ENCODE measurements at places on chromosomes 7 and 10.

DNA sequence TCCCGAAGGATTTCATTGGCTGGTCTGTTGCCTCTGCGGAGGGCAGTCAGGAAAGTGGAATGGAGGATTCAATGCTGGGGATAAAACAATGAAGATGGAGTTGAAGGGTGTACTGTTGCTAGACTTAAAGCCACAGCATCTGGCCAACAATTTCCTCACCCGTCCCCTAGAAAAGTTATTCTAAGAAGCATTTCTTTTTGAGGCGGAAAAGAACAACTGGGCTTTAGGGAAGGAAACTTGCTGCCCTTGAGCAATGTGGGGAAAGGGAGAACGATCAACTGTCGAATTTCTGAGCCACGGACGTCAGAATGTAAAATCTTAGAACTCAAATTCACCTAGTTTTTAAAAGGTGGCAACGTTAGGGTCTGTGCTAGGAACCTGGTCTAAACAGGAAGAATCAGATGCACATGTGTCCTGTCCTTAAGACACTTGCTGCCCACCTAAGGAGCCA lies 664 bp downstream of the FMC1 start:
- DNase-seq, result no peak

DNA sequence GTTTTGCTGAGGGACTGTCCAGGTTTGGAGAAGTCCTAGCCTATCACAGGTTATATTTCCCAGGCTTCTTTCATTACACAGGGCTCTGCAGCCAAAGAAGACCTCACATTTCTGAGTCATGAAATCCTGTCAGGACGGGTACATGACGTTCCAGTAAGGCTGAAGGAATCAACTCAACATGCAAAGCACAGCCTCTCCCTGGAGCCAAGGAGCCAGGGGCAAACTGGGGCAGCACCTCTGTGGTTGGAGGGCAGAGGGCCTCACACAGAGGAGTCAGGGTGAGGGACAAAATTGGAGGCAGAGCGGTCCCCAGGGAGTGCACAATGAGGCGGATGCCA lies 116.3 kb upstream of the GDF10 start:
- no peak for DNase-seq

- DNase-seq, result peak; percentile 83
Measured at GRCh38 chr10:46284286-46285229, 2.2 kb upstream of the ANTXRL start.

DNA sequence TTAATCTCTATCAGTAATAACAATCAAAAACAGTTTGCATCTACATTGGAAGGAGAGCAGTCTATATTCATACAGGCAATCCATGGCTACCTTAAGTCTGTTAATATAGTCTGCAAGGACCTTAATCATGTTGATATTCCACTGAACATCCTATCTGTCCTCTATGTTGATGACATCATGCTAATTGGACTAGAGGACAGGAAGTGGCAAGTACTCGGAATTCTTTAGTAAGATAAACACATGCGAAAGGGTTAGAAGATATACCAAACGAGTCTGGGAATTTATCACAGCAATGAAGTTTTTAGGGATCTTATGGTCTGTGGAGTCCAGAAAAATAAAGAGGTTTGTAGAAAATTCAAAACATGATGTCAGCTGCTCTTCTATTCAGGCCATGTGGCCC lies 11.3 kb upstream of the SAMD9L start:
- DNase-seq, result no peak

GRCh38 chr7:143280160-143280559 lies 4.6 kb upstream of the TMEM139 start:
- no peak for DNase-seq
